Upper lobe of right lung (tissue), 1 donor: ENCODE measurements at places on chromosomes 5 and 9. TPM values are rescaled to one million over a fixed set of nuclear protein-coding genes. Genes with fewer than 3 reads are reported as not detected.
A peak's percentile ranks its signal among the peaks of the same experiment; 100 is the strongest.

CKS2 gene
- total RNA-seq = 15.0 TPM

PDGFRB gene
- 120 TPM for total RNA-seq

PCDHGA6 gene
- total RNA-seq = 3.9 TPM

- peaks cover 19% of the 10 kb centered on the region for H3K4me1 ChIP-seq
- peak within 1 kb of the TSS; percentile 72 for H3K4me3 ChIP-seq
- DNase-seq = no peak
- H3K27me3 ChIP-seq = no peaks in the 10 kb centered on the region
- H3K36me3 ChIP-seq = no peaks in the 10 kb centered on the region
- peak within 1 kb of the TSS; percentile 88 for H3K27ac ChIP-seq
Observed at GRCh38 chr9:36399980-36400331, at the start of gene RNF38. RNF38 (minus strand) TSS chr9:36400269; CDS start chr9:36400108, 161 bp downstream.

DNA sequence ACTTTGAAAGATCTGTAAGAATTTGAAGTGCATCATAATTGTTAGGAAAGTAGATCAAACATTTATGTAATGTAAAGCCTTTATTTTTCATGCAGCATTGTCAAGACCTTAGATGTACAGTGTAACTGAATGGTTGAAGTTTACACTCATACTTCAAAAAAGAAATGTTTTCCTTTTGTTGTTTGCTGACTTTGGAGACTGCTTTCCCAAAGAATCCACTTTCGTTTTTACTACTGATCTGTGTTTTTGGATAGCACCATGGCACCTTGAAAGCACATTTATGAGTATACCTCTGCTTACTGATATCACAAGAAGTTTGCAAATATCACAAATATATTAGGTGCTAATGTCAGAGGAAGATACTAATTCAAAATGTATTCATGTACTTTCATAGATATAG lies 50.0 kb downstream of the PIP5K1B start:
- no peak for DNase-seq
- H3K36me3 ChIP-seq = no peaks in the 10 kb centered on the region
- H3K27me3 ChIP-seq = no peaks in the 10 kb centered on the region
- H3K27ac ChIP-seq = no peak overlapping the region

- no peak overlapping the region for H3K4me3 ChIP-seq
- H3K27me3 ChIP-seq = no peaks in the 10 kb centered on the region
- DNase-seq = no peak
- no peaks in the 10 kb centered on the region for H3K36me3 ChIP-seq
- H3K27ac ChIP-seq = no peak overlapping the region
- H3K4me1 ChIP-seq = peaks cover 8% of the 10 kb centered on the region
Observed at GRCh38 chr9:107173422-107174180, 109.5 kb upstream of the RAD23B start.

- no peak for DNase-seq
- H3K4me3 ChIP-seq = no peak overlapping the region
- no peak overlapping the region for H3K27ac ChIP-seq
- H3K36me3 ChIP-seq = no peaks in the 10 kb centered on the region
- H3K27me3 ChIP-seq = no peaks in the 10 kb centered on the region
Observed at GRCh38 chr5:98935206-98935605, 6.4 kb upstream of the CHD1 start.

GRCh38 chr9:136258299-136258625 lies 12.7 kb upstream of the QSOX2 start:
- H3K36me3 ChIP-seq = no peaks in the 10 kb centered on the region
- H3K4me3 ChIP-seq = no peak overlapping the region
- peaks cover 11% of the 10 kb centered on the region for H3K27me3 ChIP-seq
- no peak for DNase-seq
- no peaks in the 10 kb centered on the region for H3K4me1 ChIP-seq

DNA sequence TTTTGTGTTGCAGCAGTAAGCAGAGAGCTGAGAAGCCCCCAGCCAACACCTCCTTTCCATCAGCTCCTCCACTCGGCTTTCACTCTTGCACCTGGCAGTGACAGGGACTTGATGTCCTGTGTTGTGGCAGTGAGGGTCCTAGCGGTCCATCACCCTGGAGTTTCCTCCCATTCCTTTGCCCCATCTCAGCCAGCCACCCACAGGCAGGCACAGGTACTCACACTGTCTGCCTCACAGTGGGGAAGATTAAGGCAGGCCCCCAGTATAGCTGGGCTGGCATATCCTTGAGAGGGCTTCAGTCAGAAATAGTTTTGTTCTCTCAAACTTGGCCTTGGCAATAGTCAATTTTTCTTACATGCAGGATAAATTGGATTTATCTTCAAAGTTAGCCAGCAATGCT lies 362.7 kb downstream of the GADD45G start:
- no peaks in the 10 kb centered on the region for H3K36me3 ChIP-seq
- no peak overlapping the region for H3K27ac ChIP-seq
- no peak for DNase-seq
- H3K4me1 ChIP-seq = peaks cover 2% of the 10 kb centered on the region

DNA sequence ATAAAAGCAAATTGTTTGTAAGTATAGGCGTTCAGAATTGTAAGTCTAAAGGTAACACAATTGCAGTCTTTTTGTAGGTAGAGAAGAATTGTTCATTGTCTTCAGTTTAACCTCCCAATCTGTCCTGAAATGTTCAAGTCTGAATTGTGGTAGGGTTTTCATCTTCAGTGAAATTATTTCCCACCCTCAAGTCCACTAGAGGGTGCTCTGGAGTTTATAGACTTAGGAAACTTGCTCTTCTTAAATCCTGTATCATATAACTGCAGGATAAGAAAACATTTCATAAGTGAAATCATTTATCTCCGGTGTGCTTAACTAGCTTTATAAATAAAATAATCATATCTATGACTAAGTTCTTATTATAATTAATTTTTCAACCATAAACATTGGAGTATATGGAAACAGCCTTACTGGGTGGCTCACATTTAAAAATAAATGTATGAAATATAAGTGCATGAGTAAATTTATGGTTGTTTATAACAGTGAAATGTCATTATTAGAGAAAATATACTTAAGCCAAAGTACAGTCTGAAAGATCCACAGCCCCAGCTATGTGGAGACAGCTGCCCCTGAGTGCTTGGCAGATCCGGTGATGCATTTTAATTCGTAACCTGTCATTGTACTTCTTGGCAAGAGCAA lies 182.4 kb upstream of the OTULINL start:
- peaks cover 60% of the 10 kb centered on the region for H3K36me3 ChIP-seq
- no peaks in the 10 kb centered on the region for H3K4me1 ChIP-seq
- no peak overlapping the region for H3K27ac ChIP-seq
- no peaks in the 10 kb centered on the region for H3K27me3 ChIP-seq

DNA sequence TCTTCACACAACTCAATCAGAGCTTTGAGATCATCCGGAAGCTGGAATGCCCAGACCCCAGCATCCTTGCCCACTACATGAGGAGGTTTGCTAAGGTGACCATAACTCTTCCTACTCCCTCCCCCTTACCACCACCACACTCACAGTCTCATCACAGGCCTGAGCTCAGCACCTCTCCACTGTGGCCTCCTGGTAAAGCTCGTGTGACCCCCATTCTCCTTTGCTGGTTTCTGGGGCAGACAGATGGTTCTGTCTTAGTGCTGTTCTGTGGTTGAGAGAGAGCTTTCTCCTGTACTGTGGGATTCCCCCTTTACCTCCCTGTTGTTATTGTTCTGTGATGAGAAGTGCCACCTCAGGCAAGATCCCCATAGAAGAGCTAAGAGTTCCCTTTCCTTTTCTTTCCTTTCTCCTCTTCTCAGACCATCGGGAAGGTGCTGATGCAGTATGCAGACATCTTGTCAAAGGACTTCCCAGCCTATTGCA lies 92.7 kb upstream of the RUSC2 start:
- peaks cover 84% of the 10 kb centered on the region for H3K36me3 ChIP-seq
- no peak overlapping the region for H3K27ac ChIP-seq
- H3K4me3 ChIP-seq = no peak overlapping the region
- H3K27me3 ChIP-seq = no peaks in the 10 kb centered on the region

GRCh38 chr5:159441441-159441840 lies 111.2 kb upstream of the IL12B start:
- H3K4me1 ChIP-seq = no peaks in the 10 kb centered on the region
- H3K27me3 ChIP-seq = no peaks in the 10 kb centered on the region
- DNase-seq = no peak
- H3K27ac ChIP-seq = no peak overlapping the region
- H3K4me3 ChIP-seq = no peak overlapping the region
- no peaks in the 10 kb centered on the region for H3K36me3 ChIP-seq
